ENCODE measurements at places on chromosomes 2 and 18.

DNA sequence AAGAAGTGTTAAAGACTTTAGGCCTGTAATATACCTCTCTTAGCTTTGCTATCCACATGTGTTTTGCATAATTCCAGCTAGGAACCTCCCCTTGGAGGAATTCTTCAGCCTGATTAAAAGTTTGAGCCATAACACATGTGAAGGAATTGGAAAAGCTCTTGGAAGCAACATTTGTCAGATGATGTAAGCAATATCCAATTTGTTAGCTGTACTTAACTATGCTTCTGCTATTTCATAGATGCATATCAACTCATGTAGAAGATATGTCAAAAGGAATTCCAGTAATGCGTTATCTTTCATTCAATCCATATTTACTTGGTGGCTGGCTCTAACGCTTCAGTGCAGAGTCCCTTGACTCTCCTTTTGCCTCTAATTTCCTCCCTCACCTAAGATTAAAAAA is 46.2 kb downstream of the PKP4 start:
- DNase-seq, result no peak

DNA sequence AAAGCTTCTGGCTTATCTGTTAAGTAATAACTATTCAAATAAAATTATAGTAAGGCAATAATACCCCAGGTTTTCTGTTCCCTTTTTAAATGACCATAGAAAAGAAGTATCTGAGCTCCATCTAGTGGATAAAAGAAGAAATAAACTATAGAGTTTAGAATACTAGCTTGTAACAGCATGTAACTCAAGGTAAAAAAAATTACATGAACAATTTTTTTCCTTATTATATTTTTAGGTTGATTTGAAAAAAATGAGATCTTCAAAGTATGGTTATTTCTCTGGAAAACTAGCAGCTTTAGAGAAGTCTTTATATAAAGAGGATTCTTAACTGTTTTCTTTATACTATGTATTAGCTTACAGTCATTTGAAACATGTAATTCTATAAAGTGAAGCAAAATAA is 58.1 kb downstream of the NCKAP1 start:
- no peak for DNase-seq

DNA sequence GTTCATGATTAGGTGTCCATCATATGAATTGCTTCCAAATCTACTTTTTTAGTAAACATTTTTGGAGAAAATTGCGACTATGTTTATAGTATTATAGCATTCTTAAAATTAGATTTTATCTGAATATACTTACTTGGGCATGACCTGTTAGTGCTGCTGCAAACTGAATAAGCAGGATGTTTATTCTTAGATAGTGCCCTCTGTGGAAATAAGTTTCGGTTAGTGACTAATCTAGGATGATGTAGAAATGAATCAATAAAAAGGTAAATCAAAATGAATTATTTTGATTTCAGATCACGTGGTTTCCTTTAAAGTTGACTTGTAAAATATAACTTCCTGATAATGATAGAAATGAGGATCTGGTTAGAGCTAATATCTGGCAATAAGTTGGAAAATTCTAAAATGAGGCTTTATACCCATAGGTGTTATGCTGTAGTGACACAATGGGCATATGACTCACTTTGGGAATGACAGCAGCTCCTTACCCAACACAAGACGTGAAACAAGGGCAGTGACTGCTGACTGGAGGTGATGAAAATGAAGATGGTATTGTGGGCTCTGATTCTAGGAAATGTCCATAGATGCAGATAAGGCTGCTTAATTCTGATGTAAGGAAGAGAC is 165.8 kb upstream of the TCF4 start:
- DNase-seq, result no peak

DNA sequence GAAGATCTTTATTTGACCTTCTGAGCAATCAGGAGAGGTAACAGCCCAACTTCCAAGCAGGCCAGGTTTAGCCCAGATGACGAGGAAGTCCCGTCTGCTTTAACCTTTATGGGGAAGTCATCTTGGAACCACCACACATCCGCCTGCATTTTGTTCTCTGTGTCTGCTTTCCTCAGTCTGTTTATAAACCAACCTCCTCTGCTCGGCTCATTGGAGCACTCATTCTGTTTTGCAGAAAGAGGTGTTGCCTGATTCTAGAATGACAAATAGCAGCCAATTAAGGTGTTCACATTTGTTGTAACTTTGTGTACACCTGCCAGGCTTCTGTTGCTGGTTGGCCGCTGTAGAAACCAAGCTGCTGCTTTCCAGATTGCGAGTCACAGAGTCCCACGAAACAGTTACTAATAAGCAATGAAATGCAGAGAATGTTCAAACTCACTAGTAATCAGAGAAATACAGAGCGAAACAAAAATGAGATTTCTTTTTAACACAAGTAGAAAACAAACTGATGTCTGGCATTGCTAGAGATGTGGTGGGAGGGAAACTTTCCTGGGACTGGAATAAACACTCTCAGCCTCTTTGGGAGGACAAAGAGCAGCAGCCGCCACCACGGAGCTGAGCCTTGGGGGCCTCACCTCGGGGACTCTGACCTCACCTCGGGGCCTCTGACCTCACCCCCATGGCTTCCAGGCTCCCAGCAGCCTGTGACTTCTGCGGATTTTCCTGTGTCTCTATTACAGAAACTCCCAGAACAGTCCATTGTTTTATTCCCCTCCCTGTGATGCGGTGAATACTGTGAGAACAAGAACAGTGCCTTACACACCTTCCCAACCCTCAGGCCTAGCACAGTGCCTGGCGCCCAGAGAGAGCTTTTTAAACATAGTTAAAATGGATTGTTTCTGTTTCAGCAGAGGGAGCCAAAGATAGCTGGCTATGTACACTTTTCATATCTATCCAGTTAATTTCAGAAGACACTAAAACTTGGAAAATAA is 64.0 kb downstream of the MBP start:
- no peak for DNase-seq

GRCh38 chr18:12119358-12119757 is 25.7 kb downstream of the ANKRD62 start:
- no peak for DNase-seq

GRCh38 chr2:692767-693166 is 15.6 kb upstream of the TMEM18 start:
- no peak for DNase-seq

GRCh38 chr18:54852780-54853675 is 24.8 kb downstream of the RAB27B start:
- no peak for DNase-seq

All from aorta (tissue), 5 donors.